NCI-H1105 (cell line): ENCODE measurements at places on chromosomes 13 and 19.

DNA sequence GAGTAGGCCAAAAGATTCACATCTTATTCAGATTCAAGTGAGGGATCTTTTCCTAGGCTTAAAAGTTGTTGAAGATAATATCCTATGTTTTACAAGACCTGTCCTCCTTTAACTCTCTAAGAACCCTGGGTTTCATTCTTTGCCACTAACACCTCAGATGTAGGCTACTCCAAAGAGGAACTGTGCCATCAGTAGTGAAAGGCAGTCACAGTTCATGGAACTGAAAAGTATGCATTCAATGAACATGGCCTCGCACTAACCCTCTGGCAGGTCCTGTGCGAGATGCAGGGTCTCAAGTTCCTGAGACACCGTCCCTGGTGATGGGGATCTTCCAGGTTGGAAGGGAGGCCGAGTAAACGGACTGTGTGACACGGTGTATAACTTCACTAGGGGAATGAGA, 4.3 kb downstream of the LGALS14 start:
- no peak for DNase-seq

- peak; percentile 99 for DNase-seq
These were observed at the start of the genes RPL18 and SPHK2 for GRCh38 chr19:48618916-48619691. Gene RPL18 (minus strand): TSS chr19:48619178. CDS start chr19:48619143, 35 bp downstream. Gene SPHK2 (plus strand): TSS chr19:48619506. CDS start chr19:48620515, 1,009 bp downstream.

DNA sequence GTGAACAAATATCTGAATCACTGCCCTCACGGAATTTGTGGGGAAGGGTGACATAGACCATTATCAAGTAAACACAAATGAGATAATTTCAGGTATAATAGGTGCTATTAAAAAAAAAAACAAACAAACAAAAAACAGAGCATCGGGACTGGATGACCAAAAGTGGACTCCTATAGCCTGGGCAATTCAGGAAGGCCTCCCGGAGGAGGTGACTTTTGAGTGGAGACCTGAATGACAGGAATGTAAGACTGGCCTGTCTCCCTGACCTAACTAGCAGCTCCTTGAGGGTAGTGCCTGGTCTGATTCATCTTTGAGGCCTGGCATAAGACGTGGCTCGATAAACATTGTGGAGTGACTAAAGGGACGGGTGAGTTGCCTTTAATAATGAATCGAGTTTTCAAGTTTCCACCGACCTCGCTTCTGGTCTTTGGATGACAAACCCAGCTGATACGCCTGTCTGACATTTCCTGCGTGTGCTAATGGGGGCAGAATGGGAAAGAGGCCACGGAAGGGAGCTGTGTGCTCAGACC, 6.8 kb downstream of the KLK10 start:
- DNase-seq, result no peak

- DNase-seq, result no peak
These were observed 58.6 kb upstream of the SPRY2 start for GRCh38 chr13:80399340-80400163.

DNA sequence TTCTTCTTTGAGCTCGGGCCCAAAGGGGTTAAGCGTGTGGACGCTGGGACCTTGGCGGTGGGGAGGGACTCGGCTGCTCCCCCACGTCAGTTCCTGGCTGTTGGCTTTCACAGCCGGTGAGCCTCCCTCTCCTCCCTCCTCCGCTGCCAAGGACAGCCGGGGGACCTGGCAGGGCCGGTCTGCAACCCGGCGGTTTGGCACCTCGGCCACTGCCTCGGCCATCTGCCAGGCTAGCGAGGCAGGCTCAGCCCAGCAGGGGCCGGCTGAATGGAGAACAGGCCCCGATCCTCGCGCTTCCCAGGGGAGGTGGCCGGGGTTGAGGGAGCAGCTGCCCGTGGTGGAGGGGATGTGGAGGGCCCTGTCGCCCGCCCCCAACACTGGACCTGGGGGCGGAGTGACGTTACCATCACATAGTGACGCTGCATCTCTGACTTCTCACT, 5.0 kb downstream of the TLE5 start:
- DNase-seq, result peak; percentile 35

DNA sequence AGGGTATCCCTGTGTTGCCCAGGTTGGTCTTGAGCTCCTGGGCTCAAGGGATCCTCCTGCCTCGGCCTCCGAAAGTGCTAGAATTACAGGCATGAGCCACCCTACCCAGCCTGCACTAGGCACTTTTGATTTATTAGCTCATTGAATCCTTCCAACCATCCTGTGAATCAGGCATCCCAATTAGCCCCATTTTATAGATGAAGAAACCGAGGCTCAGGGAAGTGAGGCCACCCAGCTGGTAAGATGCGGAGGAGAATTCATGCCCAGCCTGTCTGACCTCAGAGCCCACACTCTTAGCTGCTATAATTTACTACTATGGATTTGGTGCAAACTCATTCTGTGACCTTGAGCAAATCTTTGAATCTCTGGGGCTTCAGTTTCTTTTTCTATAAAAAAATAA, 17.8 kb upstream of the CACNG8 start:
- no peak for DNase-seq

DNA sequence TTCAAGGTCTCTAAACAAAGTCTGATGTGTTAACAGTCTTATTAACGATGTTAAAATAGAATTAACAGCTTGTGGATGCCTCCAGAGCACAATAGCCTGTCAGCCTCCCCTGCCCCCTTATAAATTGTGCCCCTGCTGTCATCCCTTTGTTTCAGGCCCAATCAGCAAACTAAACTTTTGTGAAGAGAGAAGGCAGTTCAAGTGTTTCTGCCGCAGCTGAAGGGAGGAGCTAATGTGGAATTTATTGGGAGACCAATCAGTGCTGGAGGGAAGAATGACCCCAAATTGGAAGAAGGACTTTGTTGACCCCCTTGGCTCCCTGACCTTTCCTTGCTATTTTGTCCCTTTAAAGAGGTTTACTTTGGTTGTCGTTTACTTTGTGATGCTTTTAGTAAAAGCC, 160.5 kb downstream of the TM9SF2 start:
- DNase-seq, result no peak

GRCh38 chr13:102035969-102036368, 365.9 kb downstream of the FGF14 start:
- DNase-seq, result no peak
